NCI-H1092 (cell line): ENCODE measurements at places on chromosomes 7 and 10.

DNA sequence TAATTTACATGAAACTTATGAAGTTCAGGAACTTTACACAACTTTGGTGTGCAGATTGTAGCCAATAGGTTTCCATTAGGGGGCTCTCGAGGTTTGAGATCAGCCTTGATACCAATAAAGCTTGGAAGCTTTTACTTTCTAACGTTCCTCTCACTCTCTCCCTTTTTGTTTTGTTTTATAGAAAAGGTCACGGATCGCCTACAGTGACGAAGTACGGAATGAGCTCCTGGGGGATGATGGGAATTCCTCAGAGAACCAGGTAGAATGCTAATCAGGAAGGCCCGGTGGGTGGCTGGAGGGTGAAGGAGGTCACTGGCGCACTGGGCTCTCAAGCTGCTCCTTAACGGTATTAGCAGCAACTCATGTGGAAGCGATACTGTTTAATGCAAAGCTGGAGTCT is 79.9 kb downstream of the VTI1A start:
- DNase-seq, result no peak

GRCh38 chr7:135160858-135161653 is 9.5 kb downstream of the CYREN start:
- DNase-seq, result no peak

DNA sequence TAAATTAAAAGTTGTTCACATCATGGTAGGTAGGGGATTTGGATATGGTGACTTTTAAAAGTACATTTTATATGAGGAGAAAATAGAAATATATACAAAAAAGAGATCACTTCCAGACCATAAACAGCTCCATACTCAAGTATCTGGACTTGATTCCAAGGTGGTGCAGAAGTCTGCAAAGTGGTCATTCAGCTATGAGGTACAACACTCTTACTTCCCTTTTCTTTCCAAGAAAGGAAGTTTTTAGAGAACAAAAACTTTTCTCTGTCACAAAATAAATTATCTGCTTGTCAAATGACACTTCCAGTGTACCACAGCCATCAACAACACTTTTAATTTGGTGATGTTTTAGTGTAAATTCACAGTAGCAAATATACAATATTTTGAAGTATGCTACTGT is 1013.5 kb downstream of the GATA3 start:
- no peak for DNase-seq

DNA sequence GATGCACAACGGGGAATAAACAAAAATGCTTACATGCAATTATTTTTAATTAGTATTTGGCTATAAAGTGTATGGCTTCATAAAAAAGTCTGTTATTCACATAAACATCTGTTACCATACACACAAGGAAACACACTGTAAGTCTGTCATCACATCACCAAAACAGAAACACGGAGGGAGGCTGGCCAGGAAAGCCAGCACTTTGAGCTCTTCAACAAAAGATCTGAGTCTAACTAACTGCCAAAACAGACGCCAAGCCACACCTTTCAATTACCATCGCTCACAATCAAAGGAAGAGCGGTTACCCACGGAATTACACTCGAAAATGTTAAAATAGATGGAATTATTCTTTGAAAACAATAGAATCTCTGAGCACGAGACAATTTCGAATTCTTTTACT is 49.2 kb upstream of the MGMT start:
- DNase-seq, result no peak

- no peak for DNase-seq
Measured at GRCh38 chr10:24552346-24553016, 171.2 kb downstream of the ARHGAP21 start.
